ENCODE measurements at places on chromosomes 16 and 17.

DNA sequence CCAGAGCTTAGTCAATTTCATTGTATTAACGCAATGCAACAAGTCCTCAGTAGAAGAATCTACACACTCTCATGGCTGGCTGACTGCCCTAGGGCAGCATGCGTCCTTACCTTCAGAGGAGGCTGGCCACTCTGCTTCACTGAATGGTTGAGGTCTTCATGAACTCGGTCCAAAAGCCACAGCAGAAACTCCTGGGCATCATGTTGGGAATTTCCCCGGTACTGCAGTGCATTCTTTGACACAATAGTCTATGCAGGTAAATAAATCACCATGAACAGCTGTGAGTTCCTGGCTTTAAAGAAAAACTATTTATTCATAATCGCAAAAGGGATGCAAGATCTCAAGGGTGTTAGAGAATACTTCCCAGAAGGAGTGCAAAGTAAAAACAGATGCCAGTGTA is 41.3 kb downstream of the USP31 start:
- DNase-seq, result no peak

DNA sequence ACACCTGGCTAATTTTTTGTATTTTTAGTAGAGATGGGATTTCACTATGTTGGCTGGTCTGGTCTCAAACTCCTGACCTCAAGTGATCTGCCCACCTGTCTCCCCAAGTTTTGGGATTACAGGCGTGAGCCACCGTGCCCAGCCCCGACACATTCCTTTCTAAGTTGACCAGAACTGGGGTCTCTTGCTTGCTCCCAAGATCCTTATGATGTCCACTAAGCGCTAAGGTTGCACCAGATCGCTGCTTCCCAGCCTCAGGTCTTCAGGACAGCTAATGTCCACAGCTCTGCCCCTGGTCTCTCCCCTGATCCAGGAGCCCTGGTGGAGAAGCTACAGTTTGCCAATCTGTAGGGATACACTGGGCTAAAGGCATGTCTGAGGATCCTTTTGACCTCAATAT is 29.5 kb downstream of the NSMCE1 start:
- DNase-seq, result no peak

DNA sequence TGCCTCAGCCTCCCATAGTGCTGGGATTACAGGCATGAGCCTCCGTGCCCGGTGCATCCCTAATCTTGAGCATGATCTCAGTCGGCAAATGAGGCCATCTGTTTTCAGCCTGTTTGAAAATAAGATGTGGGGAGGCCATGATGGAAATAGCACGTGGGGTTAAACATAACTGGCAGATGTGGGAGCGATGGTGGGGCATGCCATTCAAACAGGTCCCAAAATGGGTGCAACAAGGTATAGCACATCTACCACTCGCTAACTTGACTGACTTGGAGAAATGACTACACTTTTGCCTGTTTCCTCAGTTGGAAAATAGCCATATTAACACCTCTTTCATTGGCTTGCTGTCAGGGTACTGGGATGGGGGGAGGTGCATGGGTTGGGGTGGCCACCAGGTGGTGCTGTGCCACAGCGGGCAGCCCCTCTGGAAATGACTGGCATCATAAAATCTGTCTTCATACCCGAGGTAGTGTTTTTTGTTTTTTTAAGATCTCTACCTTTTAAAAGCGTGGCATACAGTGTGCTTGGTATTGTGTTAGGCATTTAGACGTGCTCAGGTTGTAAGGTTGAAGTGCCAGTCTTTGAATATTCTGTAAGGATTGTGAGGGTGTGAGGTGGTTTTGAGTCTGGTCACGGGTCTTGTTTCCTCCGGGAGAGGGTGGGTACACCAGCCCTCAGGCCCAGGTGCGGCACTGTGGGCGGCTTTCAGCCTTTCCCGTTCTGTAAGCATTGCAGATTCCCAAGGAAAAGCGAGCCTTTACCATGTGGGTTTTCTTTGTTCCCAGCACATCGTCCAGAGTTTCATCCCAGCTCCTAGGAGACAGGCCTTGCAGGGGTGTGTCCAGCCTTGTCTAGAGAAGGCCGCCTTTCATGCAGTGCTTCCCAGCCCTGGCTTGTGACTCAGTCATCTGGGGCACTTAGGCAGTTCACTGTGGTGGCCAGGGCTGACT is 2.9 kb upstream of the TTYH2 start:
- peak; percentile 71 for DNase-seq

DNA sequence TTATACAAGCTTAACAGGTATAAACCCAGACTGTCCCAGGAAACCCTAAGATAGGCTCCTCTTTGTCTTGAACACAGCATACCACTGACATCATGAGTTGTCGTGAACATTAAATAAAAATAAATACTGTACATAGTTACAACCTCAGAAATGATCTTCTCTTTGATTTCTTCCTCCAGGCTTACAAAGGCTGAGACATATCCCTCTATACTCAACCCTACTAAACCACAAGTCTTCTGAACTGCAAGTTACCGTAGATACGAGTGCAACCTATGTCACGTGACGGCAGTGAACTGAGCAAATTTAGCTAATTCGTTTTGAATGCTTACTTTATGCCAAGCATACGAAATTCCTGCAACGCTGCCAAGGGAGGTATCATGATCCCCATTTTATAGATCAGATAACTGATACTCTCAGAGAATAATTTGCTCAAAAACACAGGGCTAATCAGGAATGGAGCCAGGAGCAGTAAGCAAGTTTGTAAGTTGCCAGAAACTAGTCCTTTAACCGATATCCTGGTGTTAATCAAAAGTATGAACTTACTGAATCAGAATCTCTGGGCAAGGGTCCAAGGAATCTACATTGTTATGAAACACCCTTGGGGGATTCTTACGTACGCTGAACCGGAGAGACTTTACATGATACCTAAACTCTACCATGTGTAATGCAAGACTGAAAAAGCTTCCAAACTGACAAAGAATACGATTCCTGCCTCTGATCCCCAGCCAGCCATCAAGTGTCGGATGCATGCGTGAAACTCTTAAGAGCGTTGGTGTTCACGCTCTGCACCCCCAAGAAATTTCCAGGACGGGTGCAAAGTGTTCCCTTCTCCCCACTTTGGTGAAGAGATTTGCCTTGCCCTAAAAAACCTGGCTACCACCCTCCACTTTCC is 106.2 kb downstream of the XYLT1 start:
- DNase-seq, result peak; percentile 22

DNA sequence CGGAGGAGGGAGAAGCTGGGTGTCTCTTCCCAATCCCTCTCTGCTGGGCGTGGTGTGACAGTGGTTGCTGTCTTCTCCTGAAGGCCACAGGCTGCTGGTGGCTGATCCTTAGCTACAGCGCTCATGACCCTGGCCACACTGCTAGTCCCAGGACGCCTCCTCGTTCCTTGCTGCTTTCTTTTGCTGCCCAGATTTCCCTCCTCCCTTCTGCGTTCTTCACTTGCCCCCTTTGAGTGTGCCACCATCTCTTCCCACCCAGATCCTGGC is 90.1 kb downstream of the MRC2 start:
- no peak for DNase-seq

DNA sequence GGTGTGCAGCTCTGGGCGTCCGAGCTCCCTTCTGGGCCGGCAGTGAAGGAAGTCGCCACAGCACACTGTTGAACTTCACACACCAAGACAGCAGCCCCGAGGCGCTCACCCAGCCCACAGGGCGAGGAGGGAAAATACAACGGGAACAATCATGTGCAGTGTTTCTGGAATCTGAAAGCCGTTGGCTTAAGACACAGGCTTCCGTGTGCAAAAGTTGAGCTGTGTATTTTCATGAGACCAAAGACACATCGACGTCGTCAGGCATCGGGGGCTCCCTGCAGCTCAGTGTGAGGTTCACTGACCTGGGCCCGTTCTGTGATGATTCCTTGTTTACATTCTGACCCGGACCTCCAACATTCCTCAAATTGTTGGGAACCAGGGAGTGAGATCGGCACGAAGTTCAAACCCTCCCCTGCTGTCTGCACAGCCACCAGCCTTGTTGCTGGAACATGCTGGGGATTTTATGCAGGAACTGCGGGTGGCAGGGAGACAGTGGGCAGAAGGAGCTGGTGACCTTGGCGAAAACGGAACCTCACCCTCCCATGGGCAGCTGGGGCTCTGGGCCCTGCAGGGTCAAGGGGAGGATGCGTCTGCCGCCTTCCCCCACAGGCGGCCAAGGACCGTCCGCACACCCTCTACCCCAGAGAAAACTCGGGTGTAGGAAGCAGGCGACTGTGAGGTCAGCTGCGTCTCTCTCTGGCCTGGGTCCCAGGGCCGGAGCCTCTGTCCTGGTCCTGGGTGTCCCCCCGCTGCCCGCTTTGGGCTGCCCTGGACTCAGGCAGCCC is 72.2 kb downstream of the METRNL start:
- no peak for DNase-seq

- no peak for DNase-seq
Measured at GRCh38 chr16:88016964-88017363, 65.7 kb downstream of the BANP start.

GRCh38 chr16:50696575-50697420 is 3.4 kb downstream of the NOD2 start:
- no peak for DNase-seq

GRCh38 chr16:10535461-10535860 is 44.9 kb downstream of the EMP2 start:
- DNase-seq, result no peak

GRCh38 chr17:74148446-74148845 is 55.0 kb upstream of the RPL38 start:
- no peak for DNase-seq

GRCh38 chr16:47565454-47565853 is 104.3 kb downstream of the PHKB start:
- DNase-seq, result no peak

- DNase-seq, result no peak
Measured at GRCh38 chr16:83397601-83398291, 410.0 kb upstream of the HSBP1 start.

DNA sequence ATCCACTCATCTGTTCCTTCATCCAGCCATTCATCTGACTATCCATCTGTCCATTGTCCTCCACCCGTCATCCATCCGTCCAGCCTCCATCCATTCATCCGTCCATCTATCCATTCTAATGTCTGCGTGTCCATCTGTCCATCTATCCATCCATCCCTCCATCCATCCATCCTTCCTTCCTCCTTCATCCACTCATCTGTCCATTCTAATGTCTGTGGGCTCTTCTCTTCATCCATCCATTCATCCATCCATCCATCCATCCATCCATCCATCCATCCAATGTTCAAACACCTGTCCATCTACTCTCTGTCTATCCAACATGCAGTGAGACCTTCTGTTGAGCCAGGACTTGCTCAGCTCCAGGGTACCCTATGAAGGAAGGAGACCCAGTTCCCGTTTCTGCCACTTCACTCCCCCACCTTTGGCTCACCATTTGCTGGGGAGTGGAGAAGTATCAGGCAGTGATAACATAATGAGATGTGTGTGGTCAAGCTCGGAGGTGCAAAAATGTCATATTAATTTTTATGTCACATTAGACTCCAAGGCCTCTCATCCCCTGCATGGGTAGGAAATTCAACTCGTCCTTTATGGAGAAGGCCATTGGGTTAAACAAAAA is 36.5 kb upstream of the ADGRG1 start:
- DNase-seq, result no peak

- peak; percentile 19 for DNase-seq
Measured at GRCh38 chr16:11742093-11742535, 543 bp downstream of the TXNDC11 start.

GRCh38 chr17:61678339-61678738 is 87.3 kb upstream of the NACA2 start:
- DNase-seq, result no peak

DNA sequence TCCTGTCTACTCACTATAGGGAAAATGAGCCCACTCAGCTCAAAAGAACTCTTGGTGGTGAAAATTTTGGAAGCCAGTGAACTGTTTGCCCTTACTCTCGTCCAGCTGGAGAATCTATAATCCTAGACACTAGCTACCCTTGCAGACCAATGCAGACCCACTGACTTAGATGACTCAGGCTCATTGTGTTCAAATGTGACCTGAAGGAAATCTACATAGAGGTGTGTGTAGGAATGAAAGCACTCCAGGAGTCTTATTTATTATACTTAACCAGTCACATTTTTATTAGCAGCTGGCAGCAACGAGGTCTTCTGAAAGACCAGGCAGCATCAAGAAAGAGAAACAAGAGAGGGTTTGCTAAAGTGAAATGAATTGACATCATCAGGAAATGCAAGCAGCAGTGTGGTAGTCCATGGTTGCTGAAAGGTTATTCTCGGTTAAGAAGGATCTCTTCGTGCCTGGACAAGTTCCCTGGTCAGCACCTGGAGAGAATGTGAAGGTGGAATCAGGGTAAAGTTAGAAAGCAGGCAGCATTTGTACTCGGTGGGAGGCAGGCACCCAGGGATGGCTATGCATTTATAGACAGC is 1.4 kb downstream of the KRTAP29-1 start:
- no peak for DNase-seq

GRCh38 chr17:69425978-69426377 is 11.5 kb downstream of the MAP2K6 start:
- DNase-seq, result no peak

DNA sequence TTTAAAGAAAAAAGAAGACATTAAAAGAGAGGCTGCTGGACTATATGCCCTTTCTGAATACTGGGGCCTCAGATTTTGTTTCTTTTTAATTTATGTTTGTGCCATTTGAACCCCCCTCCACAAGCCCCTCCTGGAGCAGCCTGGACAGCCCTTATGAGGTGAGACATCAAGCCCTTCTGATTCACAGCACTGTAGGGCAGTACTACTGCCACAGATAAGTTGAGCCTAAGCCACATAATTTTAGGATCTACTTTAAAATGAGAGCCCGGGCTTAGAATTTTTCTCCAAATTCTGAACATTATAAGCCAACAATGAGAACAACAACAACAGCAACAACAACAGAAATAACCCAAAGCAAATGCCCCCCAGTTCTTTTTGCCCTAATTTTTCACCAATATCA is 256.9 kb upstream of the SALL1 start:
- DNase-seq, result no peak

DNA sequence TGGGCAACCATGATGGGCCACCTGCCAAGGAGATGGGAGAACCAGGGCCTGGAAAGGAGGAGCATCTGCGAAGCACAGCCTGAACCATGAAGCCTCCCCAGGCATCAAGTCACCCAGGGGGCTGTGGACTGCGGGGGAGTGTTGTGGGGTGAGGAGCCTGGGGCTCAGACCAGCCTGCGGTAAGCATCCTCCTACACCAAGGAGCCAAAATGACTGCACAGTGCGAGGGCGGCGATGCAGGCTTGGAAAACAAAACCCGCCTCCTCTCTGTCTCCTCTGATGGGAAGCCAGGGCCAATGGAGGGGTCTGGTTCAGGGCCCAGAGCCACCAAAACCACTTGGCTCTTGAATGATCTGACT is 18.1 kb upstream of the MAF start:
- no peak for DNase-seq

GRCh38 chr16:1150511-1150982 is 2.4 kb upstream of the CACNA1H start:
- DNase-seq, result no peak

- no peak for DNase-seq
Measured at GRCh38 chr16:69241926-69242325, 55.0 kb downstream of the SNTB2 start.
